Breast epithelium (tissue), 4 donors: ENCODE measurements at places on chromosomes 6 and 20. TPM values are rescaled to one million over a fixed set of nuclear protein-coding genes. Genes with fewer than 3 reads are reported as not detected.
A peak's percentile ranks its signal among the peaks of the same experiment; 100 is the strongest.

Gene GRM1
- 0.15 TPM for total RNA-seq

GRCh38 chr6:19137505-19137904 is 699.7 kb upstream of the ID4 start:
- no peak for DNase-seq

DNA sequence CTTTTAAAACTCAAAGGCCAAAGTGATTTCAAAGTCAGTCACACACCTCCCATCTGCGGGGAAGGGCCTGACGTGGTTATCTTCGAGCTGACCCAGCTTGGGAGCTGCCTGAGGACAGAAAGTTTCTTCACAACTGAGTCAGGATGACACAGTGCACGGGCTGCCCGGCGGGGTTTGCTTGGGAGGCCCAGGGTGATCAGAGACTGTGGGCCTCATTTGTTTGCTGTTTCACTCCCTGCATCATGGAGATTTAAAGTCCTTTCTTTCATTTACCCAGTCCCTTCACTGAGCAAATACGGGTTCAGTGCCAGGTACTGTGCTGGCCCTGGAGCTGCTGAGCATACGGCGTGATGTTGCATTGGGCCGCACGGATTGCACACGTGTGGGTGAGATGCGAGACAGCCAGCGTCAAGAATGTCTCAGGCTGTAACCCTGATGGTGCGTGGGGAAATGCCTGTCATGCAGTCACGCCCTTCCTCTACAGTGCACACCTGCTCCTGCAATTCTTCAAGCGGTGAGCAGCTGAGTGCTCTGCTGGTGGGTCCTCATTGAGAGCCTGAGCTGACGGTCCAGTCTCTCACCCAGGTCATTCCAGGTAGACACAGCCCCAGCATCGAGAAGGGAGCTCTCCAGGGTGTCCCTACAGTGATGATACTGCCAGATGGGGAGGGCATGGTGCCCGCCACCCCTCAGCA is 82.7 kb upstream of the PMEPA1 start:
- no peak for DNase-seq

Gene PACSIN1
- 0.33 TPM for total RNA-seq

Gene GSTA2
- total RNA-seq = not detected

DNA sequence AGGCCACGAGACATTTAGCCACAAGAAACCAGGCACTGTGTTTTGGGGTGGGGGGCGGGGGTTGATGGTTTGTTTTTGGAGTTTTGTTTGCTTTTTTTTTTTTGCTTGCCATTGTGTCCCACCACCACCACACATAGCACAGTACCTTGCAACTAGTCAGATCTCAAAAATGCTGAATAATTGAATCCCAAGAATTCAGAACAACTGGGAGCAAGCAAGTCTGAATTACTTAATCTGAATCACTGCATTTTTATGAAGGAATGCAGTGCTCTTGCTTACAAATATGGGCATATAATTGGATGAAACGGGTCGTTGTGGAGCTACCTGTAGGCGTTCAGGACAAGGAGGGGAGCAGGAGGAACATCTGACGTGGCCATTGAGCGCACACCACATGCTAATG is 151.5 kb upstream of the CDYL start:
- DNase-seq = no peak

GRCh38 chr6:157503018-157503747 is 122.2 kb downstream of the ZDHHC14 start:
- no peak for DNase-seq

Gene BEND3
- total RNA-seq = 0.96 TPM

GRCh38 chr6:163310096-163310972 is 104.2 kb upstream of the QKI start:
- DNase-seq = no peak

- DNase-seq = no peak
These were observed 440.1 kb upstream of the ADGRB3 start for GRCh38 chr6:68194846-68195478.

- DNase-seq = no peak
These were observed 101.5 kb downstream of the SGK1 start for GRCh38 chr6:134216301-134217010.

GRCh38 chr6:36343109-36343680 is 6.5 kb upstream of the BNIP5 start:
- no peak for DNase-seq

Gene TAAR2
- not detected for total RNA-seq

DNA sequence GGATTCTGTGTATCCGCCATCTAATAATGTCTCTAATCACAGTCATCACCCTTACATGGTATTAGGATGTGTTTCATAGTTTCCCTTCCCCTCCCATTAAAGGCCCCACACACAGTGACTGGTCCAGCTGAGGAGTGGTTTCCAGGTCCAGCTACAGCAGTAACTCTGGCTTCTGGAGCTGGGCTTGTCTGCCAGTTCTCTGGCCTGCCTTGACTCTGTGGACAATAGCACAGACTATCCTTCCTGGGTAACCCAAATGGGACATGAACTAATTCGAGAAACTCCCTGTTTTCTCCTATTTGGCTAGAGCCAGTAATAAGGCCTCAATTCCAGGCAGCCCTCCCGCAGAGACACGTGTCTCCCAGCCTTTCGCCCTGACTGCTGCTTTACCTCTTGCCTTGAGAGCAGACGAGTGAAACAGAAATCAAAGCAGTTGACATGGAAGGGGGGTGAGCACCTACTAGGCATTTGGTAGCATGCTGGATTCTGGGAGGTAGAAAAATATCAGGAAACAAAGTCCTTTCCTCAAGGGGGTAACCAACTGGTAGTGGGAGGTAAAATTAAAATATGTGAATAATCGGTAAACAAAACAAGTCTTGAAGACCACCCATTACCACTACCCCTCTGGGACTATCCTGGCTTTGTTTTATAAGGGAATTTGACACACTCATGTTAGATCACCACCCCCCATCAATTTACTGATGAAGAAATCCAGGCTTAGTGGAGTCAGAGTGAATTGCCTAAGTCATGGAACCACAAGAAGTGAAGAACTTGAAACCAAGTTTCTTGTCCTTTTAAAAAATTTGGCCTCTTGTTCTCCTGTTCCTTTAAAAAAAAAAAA is 1.2 kb downstream of the TRAF3IP2 start:
- DNase-seq = no peak

GRCh38 chr6:106152952-106153351 is 66.8 kb downstream of the PRDM1 start:
- no peak for DNase-seq

- DNase-seq = no peak
These were observed 42.5 kb upstream of the PNISR start for GRCh38 chr6:99467509-99468106.

DNA sequence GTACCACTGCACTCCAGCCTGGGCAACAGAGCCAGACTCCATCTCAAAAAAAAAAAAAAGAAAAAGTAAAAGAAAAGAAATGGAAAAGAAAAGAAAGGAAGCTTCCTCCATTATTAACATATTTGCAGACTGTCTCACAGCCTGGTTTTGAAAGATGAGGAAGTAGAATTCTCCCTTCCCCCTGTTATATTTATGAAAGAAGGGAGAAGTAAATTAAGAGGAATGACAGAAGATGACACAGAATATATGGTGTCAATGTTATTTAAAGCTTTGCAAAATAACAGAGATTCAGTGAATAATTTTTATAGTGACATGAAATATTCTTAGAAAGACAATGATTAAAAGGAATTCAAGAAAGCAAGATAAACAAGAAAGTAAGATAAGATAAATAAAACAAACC is 83.7 kb upstream of the PRSS16 start:
- DNase-seq = no peak

- no peak for DNase-seq
These were observed 35.7 kb upstream of the ZMYND8 start for GRCh38 chr20:47392015-47392720.

- peak; percentile 93 for DNase-seq
These were observed 154.8 kb downstream of the BCAS1 start for GRCh38 chr20:53915446-53916172.

Gene ROMO1
- total RNA-seq = 231 TPM

- no peak for DNase-seq
These were observed 111.9 kb upstream of the HTR1E start for GRCh38 chr6:86825436-86825835.

GRCh38 chr6:4856785-4857184 is 80.6 kb downstream of the CDYL start:
- DNase-seq = no peak

- DNase-seq = no peak
These were observed 426.6 kb upstream of the MAP3K7 start for GRCh38 chr6:91013511-91013910.

- DNase-seq = no peak
These were observed 108.2 kb upstream of the NFATC2 start for GRCh38 chr20:51650685-51651134.

GRCh38 chr6:79506251-79506650 is 31.0 kb downstream of the LCA5 start:
- no peak for DNase-seq

Gene UST
- 10.5 TPM for total RNA-seq

Gene HSF2
- total RNA-seq = 29.8 TPM

DNA sequence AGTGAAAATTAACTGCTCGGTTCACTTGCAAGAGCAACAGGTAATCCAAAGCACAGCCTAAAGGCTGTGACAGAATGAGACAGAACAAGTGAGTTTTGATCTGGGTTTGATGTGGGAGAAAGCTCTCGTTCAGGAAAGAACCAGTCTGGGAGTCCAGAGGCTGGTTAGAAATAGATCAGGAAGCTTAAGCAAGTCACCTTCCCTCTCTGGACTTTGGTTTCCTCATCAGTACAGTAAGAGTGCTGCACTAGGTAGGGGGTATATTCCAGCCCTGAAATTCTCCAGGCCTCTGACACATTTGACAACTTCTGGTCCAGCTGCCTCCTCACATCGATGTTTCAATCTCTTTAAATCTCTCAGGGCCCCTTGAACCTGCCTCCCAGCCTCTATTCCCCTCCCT is 33.7 kb upstream of the MDGA1 start:
- DNase-seq = no peak

Gene HSPA12B
- 25.2 TPM for total RNA-seq

DNA sequence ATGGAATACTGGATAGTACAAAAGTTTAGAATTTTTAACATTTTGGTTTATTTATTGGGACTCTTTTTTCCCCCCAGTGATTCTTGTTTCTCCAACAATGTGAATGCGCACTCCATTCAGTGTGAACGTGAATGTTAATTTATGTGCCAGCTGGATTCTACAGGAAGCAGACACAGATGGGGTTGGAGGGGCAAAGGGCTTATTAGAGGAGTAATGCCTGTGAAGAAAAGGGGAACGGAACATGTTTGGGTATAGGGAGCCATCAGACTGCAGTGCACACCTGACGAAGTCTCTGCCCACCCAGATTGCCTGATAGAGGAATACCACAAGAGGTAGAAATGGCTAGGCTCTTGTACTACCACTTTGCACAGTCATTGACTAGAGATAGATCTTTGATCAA is 48.2 kb downstream of the PTPRA start:
- DNase-seq = no peak

Gene LPIN3
- total RNA-seq = 43.2 TPM

DNA sequence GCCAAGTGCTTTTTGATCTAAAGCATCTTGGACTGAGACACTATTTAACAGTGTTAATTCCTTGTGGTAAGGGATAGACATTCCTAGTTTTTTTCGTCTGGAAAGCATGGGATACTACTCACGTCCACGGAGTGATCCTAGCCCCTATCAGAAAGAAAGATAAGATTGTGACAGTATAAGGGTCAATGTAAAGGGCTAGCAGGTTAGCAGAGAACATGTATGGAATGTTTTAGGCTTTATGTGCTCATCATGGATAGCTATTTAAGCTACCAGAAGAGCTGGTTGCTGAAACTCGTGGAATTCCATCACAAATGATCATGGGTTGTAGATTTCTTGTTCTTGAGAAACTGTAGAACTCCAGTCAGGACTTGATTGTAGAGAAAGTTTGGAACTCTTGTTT is 32.1 kb downstream of the CYB5R4 start:
- no peak for DNase-seq

- no peak for DNase-seq
These were observed 63.1 kb upstream of the IFNGR1 start for GRCh38 chr6:137282254-137282653.

DNA sequence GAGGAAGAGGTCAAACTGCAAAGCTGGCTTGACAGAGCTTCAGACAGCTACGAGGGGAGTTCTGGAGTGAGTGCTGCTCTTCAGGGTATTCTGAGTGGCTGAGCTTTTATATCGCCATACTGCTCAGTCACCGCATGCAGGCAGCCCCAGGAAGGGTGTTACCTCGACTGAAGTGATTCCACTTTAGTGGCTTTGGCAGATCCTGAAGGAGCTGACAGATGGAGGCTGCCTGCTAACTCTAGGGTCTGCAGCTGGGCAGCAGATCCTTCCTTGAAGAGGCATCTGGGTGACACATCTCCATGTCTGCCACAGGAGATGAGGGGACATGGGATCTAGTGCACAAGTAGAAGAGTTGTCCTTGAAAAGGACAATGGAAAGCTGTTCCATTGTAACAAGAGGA is 3.7 kb upstream of the DEK start:
- no peak for DNase-seq

Gene IL17A
- not detected for total RNA-seq

Gene MAP7
- 16.4 TPM for total RNA-seq

DNA sequence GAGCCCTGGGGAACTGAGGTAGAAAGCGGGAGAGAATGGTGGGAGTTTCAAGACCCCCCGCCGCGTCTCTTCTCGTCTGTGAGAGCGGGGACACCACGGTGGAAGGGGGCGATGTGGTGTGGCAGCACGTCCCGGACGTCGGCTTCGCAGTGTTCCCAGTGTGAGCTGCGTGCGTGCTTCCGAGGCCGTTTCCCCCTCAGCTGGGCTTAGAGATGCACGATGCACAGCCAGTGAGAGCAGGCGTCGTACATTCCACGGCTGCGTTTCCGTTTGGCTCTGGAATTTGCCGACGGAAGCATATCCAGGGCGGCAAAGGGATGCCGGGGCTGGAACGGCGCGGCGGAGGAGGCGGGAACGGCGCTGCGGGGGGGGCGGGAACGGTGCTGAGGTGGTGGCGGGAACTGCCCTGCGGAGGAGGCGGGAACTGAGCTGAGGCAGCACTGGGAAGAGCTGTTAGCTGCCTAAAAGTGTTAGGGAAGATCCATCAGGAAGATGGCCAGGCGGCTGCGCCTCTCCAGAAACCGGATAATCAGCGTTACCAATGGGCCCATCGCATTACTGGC is 37.7 kb downstream of the KIF25 start:
- DNase-seq = no peak

GRCh38 chr6:152975204-152975915 is 7.5 kb downstream of the FBXO5 start:
- DNase-seq = no peak

DNA sequence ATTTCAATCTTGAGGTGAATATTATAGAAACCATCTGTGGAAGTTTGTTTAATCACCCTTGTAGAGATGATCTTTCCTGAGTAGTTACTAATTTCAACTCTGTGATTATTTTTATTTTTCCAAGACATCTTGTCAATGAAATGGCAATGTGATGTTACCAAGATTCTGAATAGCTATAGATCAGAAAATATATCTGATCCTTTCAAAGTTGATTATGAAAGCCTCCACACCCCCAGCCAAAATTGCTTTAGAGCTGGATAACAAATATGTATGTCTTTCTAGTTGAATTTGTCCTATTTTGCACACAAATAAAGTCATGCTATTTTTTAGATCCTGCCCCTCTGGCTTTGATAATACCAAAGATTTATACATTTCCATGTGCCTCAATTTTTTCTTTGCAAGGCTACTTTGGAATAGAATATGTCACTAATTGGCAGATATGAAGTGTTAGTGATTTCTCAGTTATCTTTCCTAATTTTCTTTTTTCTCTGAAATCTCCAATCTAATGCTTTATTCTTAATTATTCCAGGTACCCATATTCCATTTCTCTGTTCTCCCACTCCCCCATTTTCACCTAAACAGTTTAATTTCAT is 5.0 kb downstream of the SIM1 start:
- no peak for DNase-seq

- no peak for DNase-seq
These were observed 27.5 kb downstream of the NCOA7 start for GRCh38 chr6:125818225-125818657.

Gene ZBP1
- total RNA-seq = 2.4 TPM
